Germinal center (tissue), 1 donor: ENCODE measurements at places on chromosomes 16 and 17.

DNA sequence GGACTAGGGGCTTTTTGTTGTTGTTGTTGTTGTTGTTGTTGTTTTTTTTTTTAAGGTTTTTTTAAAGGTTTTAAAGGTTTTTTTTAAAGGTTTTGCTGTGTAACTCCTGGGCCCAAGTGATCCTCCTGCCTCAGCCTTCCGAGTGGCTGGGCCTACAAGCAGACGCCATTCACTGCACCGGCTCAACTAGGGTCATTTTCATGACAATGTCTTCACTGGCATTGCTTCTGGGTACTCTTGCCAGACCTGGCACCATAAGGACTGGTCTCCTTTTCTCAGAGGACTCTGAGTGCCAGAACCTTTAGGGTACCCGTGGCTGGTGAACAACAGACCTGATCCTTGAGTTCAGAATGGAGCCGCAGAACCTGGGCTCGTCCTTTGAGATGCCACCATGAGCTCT is 20.4 kb downstream of the POLR3E start:
- DNase-seq: no peak

DNA sequence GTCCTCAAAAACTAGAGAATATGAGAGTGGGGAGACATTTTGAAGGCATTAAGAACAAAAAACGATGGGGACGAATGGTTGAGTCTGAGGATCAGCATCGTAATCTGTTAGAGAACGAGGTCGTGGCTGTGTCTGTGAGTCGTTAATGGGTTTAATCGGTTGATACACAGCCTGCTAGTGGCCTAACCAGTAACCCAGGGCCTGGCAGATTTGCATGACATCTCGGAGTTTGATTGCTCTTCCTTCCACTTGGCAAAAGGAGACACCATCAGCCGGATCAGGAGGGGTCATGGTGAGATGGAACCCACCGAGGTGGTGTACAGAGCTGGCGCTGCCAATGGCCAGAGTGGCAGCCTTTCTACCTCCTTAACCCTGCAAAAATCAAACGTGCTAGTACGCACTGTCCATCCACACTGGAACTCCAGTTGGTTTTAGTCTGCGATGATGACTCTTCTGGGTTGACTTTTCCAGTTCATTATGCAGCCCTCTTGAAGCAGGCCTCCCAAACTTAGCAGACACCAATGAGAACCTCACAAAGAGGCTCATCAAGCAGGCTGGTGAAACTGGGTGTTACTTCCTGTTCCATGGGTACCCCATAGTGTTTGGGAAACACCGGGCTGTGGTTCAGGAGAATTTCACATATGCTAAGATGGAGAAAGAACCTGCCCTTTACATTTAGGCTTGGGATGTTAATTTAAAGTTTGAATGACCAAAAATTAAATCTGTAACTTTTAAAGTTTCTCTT is 4.1 kb downstream of the HS3ST3B1 start:
- no peak for DNase-seq

- DNase-seq: no peak
Observed at GRCh38 chr16:58276346-58276951, 18.4 kb downstream of the PRSS54 start.

- no peak for DNase-seq
Observed at GRCh38 chr16:24085666-24086065, 170.5 kb upstream of the CACNG3 start.

DNA sequence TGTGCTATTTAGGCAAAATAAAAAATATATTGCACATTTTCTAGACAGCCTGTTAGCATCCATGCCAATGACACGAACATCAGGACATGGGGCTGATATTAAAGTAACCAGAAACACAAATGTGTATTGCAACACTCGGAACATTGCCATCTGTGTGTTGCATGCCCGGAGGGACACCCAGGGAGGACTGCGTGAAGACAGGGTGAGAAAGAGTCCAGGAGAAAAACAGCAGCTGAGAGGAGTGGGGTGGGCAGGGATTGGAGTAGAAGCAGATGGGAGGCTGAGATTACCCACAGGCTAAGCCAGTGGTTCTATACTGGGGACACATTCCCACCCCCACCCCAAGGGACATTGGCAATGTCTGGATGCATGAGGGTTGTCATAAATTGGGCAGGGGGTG is 114.8 kb downstream of the GRIN2A start:
- DNase-seq: no peak

DNA sequence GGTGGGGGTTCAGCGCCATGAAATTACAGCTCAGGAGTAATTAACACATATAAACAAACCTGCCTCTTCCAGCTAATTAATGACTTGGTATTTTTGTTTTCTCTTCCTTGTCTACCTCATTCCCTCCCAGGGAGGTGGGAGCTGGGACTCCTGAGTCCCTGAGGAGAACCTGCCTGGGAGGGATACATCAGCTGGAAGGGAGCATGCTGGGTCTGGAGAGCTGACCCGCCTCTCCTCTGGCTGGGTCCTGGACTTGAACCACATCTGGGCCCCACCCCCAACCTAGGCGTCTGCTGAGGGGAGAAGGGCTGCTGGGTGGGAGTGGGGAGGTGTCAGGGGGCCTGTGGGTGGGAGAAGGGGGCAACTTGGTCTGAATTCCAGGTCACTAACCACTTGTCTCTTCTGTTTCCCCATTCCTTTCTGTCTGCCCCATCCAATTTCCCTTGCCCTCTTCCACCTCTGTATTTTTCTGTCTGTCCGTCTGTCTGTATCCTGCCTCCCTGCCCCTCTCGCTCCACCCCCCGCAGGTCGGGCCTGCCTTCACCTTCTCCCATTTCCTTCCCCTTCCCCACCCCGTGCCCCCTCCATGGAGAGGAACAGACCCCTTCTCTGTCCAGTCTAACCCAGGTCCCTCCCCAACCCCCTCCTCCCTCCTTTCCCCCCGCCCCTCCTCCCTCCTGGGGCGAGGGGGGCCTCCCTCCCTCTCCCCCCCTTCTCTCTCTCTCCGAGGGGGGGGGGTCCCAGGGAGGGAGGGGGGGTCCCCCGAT is at the start of gene NLGN2:
Gene NLGN2, plus strand, starts transcription at position 361 of the 767 bp plus-strand sequence. CDS start 411 bp downstream, outside the sequence.
- DNase-seq: no peak

- DNase-seq: no peak
Observed at GRCh38 chr17:31581491-31581890, 190.0 kb downstream of the RAB11FIP4 start.

GRCh38 chr16:86383488-86384262 is 126.7 kb upstream of the FOXF1 start:
- no peak for DNase-seq

GRCh38 chr17:43712397-43712796 is 46.2 kb downstream of the SOST start:
- DNase-seq: no peak

DNA sequence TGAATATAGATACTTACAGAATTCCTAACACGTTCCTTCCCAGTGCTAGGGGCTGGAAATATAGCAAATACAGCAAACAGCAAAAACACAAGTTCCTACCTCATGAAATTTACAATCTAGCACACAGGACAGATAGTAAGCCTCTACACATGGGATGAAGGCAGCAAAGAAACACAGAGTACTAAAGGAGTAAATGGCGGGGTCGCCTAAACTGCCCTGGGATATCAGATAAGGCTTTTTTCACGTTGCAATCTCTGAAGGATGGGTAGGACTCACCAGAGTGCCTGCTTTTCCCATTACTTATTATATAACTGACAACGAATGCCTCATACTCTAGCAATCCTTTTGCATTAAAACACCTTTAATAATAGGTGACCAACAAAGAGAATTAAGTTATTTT is 19.8 kb downstream of the CEP112 start:
- DNase-seq: no peak
